ENCODE measurements at places on chromosomes 12 and 14.

DNA sequence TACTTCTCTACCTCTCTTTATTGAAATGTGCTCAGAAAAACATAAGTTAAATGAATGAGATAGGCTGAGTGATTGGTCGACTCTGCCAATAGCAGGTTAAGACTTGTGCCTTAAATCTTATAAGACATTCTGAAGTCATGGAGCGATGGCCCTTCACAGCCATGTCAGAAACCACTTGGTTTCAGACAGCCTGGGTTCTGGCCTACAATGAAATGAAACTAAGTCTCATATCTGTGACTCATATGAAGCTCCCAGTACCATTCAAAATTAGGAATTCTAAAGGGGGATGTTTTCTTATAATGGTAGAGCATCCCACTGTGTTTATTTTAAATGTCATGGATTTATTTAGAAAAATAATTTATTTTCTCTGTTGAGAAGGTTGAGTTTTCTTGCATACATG is 42.6 kb downstream of the PLXNC1 start:
- DNase-seq: no peak

DNA sequence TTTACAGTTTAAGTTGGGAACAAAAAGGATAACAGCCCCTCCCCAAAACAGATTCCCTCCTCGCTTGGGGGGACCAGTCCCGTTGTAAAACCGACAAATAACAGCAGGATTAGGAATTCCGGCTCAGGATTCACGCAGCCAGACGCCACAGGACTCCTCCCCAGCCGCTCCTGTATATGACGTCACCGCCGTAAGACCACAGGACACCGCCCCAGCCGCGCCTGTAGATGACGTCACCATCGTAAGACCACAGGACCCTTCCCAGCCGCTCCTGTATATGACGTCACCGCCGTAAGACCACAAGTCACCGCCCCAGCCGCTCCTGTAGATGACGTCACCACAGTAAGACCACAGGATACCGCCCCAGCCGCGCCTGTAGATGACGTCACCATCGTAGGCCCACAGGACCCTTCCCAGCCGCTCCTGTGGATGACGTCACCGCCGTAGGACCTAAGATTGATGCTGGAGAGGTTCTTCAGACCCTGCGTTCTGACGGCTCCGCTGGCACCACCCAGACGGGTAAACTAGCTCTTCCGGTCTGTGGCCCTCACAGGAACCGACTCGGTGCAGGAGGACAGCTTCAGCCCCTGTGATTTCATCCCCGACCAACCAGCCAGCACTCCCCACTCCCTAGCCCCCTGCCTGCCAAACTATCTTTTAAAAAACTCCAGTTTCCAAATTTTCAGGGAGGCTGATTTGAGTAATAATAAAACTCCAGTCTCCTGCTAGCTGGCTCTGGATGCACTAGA is 43.9 kb upstream of the FBRSL1 start:
- DNase-seq: peak; percentile 92

DNA sequence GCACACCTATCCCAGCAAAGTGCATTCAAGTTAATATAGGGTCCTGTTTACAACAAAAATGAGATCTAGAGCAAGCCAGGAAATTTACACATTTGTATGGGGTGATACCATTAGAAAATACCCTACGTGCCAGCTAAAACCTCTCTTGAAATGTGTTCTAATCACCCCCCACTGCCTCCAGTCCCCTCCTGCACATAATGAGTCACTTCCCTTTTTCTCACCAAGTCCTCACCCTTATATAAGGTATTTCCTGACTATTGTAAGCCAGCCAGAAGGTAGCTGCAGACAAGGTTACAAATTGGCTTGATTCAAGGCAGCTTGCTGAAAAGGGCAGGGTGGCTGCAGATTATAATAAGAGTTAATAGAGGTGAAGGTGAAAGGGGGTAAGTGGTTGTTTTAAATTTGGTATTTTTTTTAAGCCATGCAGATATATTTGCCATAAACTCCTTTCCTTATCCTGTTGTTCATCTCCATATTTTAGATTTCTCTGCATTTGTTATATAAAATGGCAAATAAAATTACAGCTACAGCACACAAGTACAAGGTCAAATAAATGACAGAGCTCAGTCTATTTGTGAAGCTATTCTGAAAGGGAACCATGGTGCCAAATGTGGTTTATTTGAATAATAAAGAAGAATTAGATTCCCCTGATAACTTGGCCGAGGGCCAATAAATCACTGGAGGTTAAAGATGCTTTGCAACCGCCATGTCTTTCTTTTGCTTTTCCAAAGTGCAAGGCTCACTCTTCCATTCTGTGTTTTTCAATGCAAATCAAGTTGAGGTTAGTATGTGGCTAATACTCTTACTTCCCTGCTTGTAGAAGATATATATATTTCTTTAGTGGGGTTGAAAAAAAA is 385.9 kb downstream of the EGLN3 start:
- DNase-seq: peak; percentile 41

- no peak for DNase-seq
Measured at GRCh38 chr14:20434701-20435581, 1.0 kb downstream of the KLHL33 start.

GRCh38 chr12:16285586-16285985 is 8.1 kb upstream of the SLC15A5 start:
- peak; percentile 84 for DNase-seq

- DNase-seq: no peak
Measured at GRCh38 chr12:69580074-69580473, 5.2 kb upstream of the CCT2 start.

GRCh38 chr14:35558680-35559079 is 24.7 kb downstream of the INSM2 start:
- no peak for DNase-seq

- DNase-seq: no peak
Measured at GRCh38 chr14:58401587-58401986, 5.9 kb downstream of the TOMM20L start.

DNA sequence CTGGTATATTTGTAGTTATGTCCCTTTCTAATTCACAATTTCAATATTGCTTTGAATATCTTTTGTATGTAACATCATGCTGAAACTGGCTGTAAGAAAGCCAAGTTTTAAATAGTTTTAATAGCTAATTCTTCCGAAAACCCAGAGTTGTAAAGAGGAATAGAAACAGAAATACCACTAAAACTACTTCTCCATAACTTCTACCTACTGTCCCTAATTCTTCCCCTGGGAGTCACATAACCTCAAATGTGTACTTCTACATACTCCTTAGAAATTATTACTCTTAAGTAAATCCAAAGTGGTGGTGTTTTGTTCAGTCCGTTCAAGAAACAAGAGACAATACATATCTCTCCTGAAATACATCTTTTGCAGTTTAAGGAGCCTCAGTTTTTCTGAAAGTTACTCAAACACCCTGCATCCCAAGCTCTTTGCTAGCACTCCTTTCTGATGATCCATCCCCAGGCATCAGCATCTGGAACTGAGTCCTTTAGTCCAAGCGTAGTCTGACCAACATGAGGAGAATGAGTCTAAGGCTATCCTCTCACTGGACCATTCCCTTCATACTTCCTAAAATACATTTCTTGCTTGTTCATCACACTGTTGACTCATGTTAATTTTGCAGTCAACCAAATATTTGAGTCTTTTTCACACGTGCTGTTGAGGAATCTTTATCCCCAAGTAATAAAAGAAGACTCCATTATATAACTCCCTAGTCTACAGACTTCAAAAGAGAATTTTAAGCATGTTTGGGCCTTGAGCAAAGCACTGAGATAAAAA is 214.3 kb upstream of the NUDT4 start:
- peak; percentile 87 for DNase-seq

DNA sequence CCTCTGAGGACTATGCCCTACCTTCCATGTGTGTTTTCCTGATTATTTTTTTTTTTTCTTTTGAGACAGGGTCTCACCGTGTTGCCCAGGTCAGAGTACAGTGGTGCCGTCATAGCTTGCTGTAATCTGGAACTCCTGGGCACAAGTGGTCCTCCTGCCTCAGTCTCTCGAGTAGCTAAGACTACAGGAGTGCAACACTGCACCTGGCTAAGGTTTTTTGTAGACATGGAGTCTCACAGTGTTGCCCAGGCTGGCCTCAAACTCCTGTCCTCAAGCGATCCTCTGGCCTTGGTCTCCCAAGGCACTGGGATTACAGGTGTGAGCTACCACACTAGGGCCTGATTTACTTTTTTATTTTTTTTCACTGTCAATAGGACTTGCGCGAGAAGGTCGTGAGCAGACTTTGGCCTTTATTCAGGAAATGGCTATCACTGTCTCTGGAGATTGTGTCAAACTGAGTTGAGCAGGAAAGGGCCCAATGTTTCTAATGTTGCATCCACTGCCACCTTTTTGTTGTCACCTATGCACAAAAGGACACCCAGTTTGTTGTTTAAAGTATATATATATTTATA is 47.7 kb downstream of the FLRT2 start:
- DNase-seq: no peak

- peak; percentile 67 for DNase-seq
Measured at GRCh38 chr14:94423453-94424056, 29.0 kb downstream of the SERPINA11 start.

- peak; percentile 62 for DNase-seq
Measured at GRCh38 chr14:51554953-51555352, 96.8 kb upstream of the FRMD6 start.

GRCh38 chr12:43786899-43787693 is 19.0 kb downstream of the TWF1 start:
- DNase-seq: peak; percentile 69

- DNase-seq: no peak
Measured at GRCh38 chr12:4325966-4326365, 5.0 kb downstream of the TIGAR start.

DNA sequence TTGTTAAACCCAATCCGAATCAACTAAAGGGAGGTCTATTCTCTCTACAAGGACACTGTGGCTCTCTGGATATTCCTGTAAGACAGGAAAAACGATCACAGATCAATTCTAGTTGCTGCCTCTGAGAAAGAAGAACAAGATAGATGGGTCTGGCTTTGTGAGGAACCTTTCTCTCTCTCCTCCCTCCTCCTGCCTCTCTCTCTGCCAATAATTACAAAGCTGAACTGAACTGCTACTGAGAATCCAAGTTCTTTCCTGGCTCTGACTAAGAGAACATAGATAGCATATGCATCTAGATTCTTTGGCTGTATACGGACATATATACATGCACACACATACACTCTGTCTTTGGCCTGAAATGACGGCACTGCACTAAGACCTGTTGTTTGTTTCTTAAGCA is 27.6 kb downstream of the ETV6 start:
- no peak for DNase-seq

- no peak for DNase-seq
Measured at GRCh38 chr14:59344691-59345455, 120.3 kb downstream of the GPR135 start.

- DNase-seq: no peak
Measured at GRCh38 chr12:49230805-49231194, 34.1 kb upstream of the TUBA1C start.

GRCh38 chr14:104223101-104224041 is 85.0 kb downstream of the KIF26A start:
- DNase-seq: no peak

All from fibroblast of mammary gland (primary cell).